Amniotic stem cell (primary cell): ENCODE measurements at places on chromosomes 13 and 19.

DNA sequence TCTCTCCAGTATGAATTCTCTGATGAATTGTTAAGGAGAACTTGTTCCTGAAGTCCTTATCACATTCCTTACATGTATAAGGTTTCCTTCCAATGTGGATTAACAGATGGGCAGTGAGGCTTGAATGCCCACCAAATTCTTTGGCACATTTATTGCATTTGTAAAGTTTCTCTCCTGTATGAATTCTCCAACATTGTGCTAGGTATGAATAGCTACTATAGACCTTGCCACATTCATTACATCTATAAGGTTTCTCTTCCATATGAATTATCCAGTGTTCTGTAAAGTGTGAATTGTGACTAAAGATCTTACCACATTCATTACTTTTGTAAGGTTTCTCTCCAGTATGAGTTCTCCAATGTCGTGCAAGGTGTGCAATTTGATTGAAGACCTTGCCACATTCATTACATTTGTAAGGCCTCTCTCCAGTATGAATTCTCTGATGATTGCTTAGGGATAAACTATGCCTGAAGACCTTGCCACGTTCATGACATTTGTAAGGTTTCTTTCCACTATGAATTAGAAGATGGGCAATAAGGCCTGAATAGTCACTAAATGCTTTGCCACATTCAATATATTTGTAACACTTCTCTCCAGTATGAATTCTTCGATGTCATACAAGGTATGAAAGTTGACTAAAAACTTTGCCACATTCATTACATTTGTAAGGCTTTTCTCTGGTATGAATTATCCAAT lies 20.4 kb downstream of the ZNF578 start:
- DNase-seq = no peak

DNA sequence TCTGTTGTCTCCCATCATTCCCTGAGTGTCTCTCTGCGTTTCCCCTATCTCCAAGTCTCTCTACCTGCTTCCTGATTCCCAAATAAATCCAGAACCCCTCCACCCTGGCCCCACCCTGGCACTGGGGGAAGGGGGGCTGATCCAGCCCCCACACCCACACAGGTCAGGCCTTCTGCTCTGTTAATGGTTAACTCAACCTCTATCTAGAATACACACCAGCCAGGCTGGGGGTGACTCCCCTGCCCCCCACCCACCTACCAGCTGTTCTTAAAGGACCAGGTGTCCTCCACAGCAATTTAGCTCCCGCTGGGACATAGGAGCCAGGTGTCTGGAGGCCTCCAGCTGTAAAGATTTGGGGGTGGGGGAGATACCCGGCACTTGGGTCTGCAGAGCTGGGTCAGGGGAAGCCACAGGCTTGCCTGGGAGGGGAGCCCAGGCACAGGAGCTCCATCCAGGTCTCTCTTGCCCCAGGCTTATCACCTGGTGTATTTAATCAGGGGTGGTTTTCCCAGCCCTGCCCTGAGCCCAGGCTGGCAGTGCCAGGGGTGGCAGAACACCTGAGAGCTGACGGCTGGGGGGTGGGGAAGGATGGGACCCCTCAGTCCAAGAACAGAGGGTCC lies 3.9 kb downstream of the IRF2BP1 start:
- no peak for DNase-seq

- no peak for DNase-seq
Measured at GRCh38 chr13:73174521-73175010, 115.8 kb downstream of the KLF5 start.

DNA sequence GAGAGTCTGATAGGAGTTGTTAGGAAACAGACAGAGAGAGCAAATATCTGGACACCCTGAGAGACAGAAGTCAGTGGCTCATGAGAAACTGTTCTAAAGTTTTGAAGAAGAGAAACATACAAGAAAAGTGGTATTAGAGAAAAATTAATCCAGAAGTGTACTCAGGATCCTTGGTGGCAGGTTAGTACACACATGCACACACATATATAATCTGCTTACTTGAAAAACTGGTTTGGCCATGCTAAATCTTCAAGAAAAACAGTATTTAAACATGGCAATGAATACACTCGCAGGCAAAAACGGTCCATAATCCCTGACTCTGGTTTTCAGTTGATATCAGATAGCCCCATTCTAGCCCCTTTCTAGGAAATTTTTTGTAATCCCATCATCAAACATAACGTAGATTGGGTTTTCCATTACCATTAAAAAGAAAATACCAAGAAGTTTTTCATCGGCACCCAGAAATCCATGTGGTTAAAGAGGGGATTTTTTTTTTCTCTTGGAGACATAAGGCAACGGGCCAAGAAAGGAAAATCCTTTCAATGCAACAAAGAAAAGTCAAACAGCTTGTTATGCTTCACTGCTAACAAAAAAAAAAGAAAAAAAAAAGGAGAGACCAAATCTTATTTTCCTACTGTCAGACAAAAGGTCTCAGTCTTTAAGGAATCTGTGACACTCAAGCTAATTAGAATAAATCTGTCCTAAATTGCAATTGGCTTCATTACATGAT lies 178.0 kb upstream of the MIR17HG start:
- DNase-seq = no peak

DNA sequence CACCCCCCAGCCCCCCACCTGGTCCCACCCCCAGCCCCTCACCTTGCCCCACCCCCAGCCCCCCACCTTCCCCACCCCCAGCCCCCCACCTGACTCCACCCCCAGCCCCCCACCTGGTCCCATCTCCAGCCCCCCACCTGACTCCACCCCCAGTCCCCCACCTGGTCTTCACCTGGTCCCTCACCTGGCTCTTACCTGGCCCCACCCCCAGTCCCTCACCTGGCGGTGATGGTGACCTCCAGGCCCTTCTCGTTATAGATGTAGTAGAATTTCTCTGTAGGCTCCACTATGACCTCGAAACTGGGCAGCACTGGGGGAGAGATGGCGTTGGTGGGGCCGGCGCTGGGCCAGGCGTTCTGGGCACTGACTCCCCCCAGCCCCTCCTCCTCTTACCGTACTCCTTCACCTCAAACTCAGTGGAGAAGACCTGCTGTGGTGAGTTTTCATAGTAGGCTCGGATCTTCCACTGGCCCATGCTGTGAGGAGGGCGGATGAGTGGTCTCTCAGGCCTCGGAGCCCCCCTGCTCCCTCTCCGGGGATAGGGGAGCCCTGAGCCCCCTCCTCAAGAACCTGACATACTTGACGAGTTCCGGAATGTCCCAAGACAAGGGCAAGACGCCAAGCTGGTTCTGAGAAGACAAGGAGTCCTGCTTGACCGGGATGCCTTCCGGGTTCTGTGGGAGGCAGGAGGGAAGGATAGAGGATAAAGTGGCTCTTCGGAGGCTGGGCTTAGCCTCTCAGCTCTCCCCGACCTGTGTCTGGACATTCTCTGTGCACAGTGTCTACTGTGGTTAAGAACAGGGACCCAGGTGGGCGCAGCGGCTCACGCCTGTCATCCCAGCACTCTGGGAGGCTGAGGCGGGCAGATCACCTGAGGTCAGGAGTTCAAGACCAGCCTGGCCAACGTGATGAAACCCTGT lies 6.4 kb downstream of the C3 start:
- no peak for DNase-seq

DNA sequence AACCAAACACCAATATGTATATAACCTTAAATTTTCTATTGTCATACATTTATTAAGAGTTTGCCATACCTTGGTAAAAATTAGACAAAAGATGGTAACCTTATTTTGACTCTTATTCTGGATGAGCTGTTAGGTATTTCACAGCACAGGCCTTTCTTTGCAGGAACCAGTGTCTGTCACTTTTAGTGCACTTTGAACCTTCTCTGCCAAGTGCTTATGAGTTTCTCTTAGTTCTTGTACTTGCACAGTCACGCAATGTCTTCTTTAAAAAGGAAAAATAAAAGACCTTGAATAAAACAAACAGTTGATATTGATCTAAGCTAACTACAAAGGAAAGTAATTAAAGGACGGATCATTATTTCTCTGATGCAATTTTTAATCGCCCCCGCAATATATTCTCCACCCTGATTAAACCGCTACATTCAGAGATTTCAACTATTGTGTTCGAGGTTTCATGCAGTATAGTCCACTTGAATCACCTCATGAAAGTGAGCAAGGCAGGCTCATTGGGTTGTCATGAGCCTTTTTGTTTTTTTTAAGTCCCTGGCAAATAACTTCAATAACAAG lies 534.5 kb downstream of the KLF5 start:
- DNase-seq = no peak
